ENCODE measurements at places on chromosomes 2 and 18.
A peak's percentile ranks its signal among the peaks of the same experiment; 100 is the strongest.

- DNase-seq, result peak; percentile 87
Observed at GRCh38 chr18:77106331-77106730, 26.3 kb downstream of the MBP start.

DNA sequence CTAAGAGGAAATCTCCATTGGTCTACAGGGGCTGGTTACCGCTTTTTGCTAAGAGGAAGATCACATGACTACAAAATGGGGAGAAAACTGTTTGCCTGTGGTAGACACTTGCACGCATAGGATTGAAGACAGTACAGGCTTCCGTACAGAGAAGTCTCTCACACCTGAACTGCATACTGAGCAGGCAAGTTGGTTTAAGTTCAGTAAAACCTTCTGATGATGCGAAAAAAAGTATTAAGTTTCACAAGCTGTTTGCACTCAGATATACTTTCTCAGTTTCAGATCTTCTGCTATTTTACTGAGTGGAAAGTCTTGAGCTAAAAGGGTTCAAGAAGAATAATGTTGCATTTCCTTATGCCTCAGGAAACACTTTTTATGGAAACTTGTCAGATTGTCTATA, 292.2 kb upstream of the MC4R start:
- DNase-seq, result no peak

- no peak for DNase-seq
Observed at GRCh38 chr2:121960251-121960650, 204.8 kb downstream of the TSN start.

GRCh38 chr18:25235401-25236042, 116.4 kb downstream of the ZNF521 start:
- no peak for DNase-seq

GRCh38 chr2:184729581-184729980, 131.3 kb downstream of the ZNF804A start:
- DNase-seq, result no peak

GRCh38 chr2:176206682-176207081, 18.2 kb downstream of the HOXD1 start:
- DNase-seq, result no peak

GRCh38 chr18:8860845-8861642, 155.7 kb downstream of the MTCL1 start:
- DNase-seq, result no peak

DNA sequence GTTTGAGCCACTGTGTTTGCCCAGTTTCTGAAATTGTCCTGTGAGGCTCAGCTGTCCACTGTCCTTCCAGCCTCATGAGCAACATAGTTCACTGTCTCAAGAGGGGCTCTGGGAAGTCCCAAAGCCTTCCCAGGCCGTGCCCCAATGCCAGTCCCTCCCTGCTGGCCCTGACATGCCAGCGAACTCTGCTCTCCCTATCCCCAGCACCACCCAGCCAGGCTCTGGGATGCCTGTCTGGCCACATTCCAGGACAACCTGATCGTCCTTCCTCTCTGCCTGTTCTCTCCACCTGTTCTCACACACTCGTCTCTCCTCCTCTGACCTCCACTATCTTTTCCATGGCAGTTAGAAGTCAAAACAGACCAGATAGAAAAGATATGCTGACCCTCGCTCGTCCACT, 278.0 kb upstream of the ID2 start:
- no peak for DNase-seq

DNA sequence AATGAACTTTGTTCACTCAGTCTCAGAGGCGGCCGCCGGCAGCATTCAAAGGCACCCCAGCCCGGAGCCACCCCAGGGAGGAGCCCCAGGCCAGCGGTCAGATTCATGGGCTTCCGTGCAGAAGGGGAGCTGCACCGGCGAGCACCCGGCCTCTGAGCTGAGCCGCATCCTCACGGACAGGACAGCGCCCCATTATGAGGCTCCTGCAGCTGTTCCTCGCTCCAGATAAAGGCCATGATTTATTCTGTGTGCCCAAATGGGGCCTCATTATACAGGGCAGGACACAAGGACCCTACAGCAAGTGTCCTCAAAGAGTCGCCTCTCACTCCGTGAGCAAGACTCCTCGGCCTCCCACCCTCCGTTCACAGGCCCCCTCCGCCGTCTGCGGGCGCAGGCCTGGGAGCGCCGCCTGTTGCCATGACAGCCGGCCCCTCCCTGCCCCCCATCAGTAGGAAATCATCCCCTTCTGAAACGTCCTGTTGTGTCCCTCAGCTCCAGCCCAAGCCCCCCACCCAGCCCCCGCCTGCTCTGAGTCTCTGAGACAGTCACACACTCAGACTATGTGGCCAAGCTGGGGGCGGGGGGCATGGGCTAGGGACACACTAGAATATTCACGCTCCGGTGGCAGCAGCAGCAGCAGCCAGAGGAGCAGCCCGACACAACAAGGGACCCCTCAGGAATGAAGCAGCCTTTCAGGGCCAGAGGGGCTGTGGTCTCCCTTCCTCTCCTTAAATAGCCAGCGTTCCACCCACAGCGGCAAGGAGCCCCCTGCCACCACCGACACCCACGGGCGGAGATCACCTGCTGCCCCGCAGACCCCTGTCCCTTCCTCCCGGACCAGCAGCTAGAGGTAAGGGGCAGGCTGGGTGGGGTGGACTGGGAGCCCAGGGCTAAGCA, at the start of gene GPR17:
TSS of gene GPR17 (plus strand) at position 759 of the 897 bp plus-strand sequence. CDS start 4,583 bp downstream, outside the sequence.
- DNase-seq, result no peak

DNA sequence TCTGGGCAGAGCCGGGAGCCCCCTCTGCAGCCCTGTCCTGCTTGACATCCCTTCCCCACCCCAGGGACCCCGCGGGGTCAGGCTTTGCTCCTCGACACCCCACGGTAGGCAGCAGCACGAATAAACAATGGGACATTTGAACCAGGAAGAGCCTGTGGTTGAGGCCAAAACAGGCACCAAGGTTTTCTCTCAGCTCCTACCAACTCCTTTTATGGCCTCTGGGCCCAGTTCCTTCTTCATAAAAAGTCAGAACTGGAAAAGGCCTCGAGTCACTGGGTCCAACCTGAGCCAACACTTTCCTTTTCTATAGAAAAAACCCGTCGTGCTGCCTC, 20.6 kb downstream of the TEX44 start:
- no peak for DNase-seq

GRCh38 chr18:57469884-57470283, 34.7 kb downstream of the ONECUT2 start:
- DNase-seq, result no peak

DNA sequence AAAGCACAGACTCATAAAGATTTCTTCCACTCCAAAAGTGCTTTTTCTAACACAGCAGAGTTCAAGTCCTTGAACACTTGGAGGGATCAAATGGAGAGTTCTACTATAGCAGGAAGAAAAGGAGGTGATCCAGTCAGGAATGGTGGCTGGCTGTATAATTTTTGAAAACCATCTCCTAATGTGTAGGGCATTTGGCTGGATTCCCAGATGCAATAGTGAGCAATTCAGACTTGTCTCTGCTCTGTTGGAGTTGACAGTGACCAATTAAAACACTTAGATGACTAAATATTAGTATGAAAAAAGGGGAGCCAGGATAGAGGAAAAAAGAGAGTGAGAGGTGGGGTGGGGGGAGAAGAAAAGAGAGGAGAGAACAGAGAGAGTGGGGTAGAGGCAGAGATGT, 5.3 kb upstream of the G6PC2 start:
- no peak for DNase-seq

GRCh38 chr2:63772061-63772460, 69.6 kb upstream of the UGP2 start:
- no peak for DNase-seq

DNA sequence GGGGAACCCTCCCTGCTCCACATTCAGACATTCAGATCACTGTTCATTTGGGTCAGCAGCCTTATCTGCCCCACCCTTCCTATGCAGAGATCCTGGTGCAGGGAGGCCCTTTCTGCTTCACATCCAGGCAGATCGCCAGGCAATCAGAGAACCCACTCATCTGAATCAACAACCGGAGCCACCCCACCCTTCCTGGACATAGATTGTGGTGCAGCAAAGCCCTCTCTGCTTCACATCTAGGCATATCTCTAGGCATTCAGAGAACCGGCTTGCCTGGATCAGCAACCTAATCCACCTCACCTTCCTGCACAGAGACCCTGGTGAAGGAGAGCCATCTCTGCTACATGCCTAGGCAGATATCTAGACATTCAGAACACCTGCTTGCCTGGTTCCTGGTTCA, 184.5 kb upstream of the CNTNAP5 start:
- DNase-seq, result no peak

- no peak for DNase-seq
Observed at GRCh38 chr2:158463496-158464095, 6.8 kb downstream of the PKP4 start.

DNA sequence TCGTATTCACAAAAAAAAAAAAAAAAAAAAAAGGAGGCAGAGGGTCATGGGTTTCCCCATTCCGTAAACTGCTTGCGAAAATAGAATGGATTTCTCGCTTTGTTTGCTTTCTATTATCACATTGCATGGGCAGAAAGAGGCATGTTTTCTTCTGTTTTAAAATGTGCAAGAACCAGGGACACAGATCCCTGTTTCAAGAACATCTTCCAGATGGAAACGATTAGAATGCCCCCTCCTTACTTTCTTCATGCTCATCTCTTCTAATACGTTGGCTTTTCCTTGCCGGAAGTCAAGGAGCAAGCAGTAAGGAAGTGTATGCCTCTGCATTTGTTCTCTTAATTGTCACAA, 51.0 kb upstream of the ZNF516 start:
- no peak for DNase-seq

- no peak for DNase-seq
Observed at GRCh38 chr18:10453261-10453805, 1.1 kb upstream of the APCDD1 start.

DNA sequence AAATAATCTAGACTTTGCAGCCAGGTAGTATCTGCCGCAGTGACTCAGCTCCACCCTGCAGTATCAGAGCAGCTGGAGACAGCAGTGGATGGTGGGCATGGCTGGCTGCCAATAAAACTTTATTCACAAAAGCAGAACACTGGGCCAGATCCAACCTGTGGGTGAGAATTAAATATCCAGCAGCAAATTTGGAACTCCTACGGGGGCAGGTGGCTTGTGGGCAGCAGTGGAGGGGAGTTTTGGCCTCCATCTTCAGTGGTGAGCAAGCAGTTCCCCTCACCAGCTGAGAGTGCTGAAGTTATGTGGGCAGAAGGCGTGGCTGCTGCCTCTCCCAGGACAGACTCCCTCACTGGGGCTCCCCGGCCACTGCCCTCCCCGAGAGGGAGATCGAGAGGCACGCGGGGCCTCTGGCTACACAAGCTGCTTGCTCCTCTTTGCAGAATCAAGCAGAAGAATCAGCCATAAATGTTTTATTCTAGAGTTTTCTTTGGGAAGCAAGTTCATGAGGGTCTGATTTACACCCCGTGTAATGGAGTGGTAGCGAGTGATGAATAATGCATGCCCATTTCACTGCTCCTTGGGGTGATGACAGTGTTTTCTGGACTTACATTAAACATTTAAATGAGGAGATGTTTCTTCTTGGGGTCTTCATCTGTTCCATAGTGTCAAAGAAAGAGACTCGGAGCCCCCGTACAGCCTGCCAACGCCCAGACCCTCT, 204.3 kb downstream of the SEPTIN10 start:
- DNase-seq, result no peak

DNA sequence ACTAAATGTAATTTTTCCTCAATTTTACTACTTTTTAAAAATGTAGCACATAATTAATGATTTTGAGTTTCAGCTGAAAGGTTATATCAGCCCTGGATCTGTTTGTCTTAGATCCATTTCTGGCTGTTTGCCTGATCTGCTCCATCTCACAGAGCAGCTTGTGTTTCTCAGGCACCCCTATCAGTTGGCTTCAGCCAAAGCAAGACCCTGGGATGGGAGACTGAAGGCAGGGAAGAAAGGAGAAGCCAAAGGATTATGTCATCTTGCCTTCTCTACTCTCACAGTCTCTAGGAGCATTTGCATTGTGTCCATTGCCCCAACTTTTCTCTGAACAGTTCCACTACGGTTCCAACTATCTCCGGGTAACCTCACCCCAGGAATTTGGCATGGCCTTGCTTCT, 110.5 kb downstream of the CCDC148 start:
- no peak for DNase-seq

GRCh38 chr2:133393895-133394294, 174.4 kb downstream of the NCKAP5 start:
- no peak for DNase-seq

GRCh38 chr18:32067375-32068167, 24.1 kb upstream of the RNF138 start:
- no peak for DNase-seq

Data from CD4-positive, alpha-beta T cell treated with Interleukin-10 for 1 hour (primary cell).